ENCODE measurements at places on chromosomes 16 and 17.

DNA sequence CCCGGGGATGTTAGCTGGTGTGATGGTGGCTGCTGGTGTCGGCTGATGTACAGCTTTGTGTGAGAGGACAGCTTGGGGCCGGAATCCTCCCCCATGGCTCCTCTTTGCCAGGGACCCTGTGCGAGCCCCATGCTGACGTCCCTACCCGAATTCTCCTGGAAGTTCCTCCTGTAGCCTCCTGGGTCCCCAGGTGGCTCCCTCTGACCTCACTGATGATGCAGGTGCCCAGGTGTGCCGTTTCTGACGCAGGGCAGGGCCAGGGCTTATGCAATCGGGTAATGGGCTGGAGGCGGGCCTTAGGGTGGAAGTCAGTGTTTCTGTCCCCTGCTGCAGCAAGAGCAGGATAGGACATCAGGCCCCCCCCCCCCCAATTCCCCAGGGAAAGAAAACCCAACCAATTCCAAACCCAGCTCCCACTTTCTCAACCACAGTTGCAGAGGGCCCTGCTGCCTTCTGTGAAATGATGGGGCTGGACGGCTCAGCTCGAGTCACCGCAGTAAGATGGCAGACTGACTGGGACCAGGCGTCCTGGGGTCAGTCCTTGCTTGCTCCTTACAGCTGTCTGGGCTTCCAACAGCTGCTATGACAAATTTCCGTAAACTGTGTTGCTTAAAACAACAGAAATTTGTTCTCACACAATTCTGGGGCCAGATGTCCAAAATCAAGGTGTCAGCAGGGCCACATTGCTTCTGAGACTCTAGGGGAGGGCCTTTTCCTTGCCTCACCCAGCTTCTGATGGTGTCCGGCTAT, 139.0 kb upstream of the PLCG2 start:
- no peak for DNase-seq

GRCh38 chr17:78360371-78361224, 721 bp upstream of the SOCS3 start:
- DNase-seq: peak; percentile 56

DNA sequence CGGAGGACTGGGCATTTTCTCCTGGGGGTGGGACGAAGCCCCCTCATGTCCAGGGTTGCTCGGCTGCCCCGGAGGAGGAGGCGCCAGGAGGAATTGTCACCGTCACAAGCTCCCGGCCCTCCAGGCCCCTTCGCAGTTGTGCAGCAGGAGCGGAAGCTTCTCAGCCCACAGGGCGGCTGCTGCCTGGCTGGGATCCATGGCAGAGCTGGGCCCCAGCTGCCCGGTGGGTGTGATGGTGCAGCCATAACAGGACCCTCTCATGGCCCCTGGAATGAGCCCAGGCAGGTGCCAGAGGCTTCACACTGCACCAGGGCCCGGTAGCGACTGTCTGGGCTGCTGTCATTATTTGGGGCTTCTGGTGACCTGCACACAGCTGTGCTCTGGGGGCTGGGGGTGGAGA, 54.9 kb upstream of the GNG13 start:
- no peak for DNase-seq

DNA sequence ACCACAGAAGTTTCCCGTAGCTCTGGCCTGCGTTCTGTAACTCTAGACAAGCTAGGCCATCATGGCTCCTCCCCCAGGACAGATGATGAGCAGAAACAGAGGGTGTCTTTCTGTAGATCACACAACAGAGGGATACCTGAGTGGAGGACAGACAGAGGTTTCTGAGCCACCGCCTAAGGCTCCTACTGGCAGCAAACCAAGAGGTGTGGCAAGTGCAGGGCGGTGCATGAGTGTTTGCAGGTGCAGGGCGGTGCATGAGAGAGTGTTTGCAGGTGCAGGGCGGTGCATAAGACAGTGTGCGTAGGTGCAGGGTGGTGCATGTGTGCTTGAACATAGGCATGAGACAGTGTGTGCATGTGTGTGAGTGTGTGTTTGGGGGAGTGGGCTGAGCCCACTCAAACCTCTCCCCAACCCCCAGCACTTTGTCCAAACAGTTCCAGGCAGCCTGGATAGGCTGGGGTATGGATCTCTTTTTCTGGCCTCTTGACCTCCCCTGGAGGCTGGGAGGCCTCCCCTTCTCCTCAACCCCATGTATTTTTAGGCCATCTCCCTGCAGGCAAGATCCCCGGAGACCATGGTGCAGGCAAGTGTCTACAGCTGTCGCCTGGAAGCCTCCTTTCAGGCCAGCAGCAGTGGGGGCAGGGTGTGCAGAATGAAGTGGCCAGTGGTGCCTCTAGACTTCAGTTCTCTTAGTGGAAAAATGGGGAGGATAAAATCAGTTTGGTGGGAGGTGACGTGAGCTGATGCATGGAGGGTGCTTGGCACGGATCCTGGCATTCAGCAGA, 53.4 kb upstream of the CBX4 start:
- DNase-seq: no peak

DNA sequence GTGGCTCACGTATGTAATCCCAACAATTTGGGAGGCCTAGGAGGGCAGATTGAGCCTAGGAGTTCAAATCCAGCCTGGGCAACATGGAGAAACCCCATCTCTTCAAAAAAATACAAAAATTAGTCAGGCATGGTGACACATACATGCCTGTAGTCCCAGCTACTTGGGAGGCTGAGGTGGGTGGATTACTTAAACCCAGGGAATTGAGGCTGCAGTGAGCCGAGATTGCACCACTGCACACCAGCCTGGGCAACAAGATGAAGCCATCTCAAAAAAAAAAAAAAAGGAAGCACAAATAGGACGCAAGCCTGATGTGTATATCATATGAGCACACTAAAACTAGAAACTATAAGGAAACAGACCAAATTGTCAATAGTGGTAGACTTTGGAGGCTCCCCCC, 17.1 kb upstream of the FLCN start:
- DNase-seq: no peak

DNA sequence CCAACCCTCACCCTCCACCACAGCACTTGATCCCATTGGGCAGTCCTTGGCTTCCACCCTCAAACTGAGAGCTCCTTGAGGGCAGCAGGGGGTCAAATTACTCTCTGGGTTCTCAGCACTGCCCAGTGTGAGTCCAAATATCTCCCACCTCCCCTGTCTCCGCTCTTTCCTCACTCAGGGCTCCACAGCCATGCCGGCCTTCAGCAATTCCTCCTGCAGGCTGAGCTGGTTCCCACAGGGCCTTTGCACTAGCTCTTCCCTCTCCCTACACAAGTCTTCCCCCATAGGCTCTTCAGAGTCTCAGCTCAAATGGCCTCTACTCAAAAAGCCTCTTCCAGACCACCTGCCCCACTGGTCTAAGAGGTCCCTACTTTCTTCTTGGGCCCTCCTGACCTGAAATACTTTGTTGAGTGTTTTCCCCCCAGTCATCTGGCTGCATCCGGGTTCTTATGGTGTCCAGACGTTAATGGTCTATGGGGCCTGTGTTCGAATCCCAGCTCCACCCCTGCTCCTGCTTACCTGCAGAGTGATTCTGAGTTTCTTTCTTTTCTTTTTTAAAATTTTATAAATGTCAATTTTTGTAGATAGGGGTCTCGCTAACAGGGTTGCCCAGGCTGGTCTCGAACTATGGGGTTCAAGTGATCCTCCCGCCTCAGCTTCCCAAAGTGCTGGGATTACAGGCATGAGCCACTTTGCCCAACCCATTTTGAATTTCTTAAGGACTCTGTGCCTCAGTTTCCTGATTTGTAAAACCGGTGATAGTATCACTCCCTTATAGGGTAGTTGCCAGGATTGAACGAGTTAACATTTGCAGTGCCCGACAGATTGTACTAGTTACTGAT, 973 bp upstream of the IL4R start:
- DNase-seq: no peak

DNA sequence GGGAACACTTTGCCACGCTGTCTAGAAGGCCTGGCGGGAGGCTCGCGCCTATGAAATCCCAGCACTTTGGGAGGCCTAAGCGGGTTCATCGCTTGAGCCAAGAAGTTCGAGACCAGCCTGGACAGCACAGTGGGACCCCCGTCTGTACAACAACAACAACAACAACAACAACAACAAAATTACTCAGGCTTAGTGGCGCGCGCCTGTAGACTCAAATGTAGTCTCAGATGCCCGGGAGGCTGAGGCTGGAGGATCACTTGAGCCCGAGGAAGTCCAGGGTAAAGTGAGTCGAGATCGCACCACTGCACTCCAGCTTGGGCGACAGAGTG, 297 bp upstream of the SLFN13 start:
- no peak for DNase-seq

DNA sequence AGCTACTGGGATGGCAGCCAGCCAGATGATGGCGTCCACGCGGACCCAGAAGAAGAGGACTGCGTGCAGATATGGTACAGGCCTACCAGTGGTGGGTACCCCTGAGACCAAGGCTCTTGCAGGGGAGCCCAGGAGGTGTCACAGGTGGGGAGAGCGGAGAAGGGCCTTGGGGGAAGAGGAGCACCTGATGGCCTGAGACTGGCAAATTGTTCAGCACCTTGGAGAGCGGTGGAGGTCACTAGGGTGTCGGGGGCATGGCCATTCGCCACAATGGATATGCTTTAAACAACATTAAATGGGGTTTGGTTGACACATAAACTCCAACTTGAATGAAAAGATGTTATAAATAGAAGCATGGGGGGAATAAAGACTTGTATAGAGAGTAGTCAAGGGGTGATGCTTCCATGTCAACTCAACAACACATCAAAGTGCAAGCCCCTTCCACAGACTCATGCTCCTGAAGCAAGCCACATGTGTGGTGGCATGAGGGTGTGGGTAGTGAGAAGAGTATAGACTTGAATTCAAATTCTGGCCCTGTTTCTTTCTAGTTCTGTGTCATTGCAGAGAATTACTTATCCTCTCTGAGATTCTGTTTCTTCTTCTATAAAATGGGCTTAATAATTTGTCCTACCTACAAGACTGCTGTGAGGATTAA, 22.2 kb downstream of the CLEC19A start:
- no peak for DNase-seq

GRCh38 chr17:81332914-81333528, 37.9 kb upstream of the SLC38A10 start:
- no peak for DNase-seq

GRCh38 chr16:84179612-84180320, 7.1 kb downstream of the TAF1C start:
- no peak for DNase-seq

DNA sequence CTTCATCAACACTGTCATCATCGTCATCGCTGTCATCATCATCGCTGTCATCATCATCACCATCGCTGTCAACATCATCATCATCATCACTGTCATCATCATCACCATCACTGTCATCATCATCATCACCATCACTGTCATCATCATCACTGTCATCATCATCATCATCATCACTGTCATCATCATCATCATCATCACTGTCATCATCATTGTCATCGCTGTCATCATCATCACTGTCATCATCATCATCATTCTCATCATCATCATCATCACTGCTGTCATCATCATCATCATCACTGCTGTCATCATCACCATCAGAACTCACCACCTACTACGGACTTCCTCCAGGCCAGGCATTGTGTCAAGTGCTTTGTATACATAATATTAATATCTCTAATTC, 160.6 kb downstream of the AIPL1 start:
- DNase-seq: no peak

DNA sequence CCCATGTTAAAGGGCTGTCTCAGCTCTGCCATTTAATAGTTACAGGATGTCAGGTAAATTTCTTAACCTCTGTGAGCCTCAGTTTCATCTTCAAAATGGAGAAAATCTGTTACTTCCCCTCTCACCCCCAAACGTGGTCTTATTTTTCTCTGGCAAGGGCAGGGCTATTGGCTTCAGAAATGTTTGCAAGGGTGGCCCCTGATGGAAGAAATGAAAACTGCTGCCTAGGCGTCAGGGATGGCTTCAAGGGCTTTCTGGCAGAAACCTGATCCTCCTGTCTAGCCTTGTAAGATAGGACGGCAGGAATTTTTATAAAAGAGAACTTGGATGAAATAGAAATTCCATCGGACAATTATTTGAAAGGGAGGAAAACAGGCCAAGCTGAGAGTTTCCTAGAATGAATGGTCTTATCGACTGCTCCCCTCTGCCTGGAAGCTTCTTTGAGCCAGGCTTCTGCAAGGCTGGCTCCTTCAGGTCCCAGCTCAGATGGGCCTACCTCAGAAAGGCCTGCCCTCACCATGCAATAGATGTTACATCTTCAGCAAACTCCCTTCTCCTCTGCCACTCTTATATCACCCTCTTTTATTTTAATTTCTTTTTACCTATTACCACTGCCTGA, 43.0 kb upstream of the TANGO6 start:
- peak; percentile 56 for DNase-seq

Data from amniotic stem cell (primary cell).